ENCODE measurements at places on chromosomes 2 and 18.
A peak's percentile ranks its signal among the peaks of the same experiment; 100 is the strongest.

GRCh38 chr18:9902832-9903231 lies 11.0 kb upstream of the VAPA start:
- no peak for DNase-seq

GRCh38 chr2:239971115-239971514 lies 54.0 kb downstream of the NDUFA10 start:
- DNase-seq = no peak

GRCh38 chr2:112189001-112189556 lies 50.9 kb downstream of the FBLN7 start:
- no peak for DNase-seq

GRCh38 chr2:23649303-23649702 lies 264.3 kb downstream of the KLHL29 start:
- DNase-seq = no peak

DNA sequence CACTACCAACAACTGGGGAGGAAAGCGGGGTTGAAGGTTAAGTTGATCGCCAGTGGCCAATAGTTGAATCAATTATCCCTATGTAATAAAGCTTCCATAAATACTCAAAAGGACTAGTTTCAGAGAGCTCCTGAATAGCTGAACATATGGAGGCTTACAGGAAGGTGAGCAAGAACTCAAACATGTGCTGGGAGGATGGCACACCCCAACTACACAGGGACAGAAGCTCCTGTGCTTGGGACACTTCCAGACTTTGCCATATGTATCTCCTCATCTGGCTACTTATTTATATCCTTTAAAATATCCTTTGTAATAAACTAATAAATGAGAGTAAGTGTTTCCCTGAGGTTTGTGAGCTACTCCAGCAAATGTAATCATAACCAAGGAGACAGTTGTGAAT lies 115.7 kb downstream of the HNMT start:
- no peak for DNase-seq

DNA sequence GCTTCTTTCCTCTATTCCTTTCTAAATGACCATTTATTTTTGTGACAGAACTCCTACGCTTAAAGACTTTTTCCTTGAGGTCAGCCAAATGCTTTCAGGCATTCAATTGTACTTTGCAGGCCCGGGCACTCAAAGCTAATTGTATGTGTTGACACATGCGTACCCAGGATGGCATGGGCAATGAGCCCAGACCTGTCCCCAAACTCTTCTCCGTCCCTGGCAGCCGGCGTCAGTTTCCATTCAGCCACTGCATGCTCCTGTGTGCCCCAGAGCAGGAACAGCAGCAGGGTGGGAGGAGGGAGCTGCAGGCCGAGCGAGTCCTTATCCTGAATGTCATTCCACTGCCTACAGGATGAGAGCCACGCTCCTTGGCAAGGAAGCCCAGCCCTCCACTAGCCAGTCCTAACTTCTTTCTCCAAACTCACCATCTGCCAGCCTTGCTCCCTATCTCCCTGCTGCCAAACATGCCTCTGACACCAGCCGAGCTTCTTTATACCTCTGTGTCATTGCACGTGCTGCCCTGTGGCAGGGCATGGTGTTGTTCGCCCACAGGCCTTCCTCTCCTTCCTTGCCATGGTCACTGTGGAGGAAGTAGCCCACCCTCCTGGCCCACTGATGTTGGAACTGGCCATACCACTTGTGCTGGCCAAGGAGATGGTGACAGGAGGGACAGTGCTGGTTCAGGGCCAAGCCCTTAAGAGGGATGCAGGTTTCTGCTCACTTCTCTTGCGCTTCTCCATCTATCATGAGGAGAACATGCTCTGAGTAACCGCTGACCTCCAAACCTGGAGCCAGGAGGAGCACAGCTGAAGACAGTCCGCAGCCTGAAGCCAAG lies 116.9 kb upstream of the FHL2 start:
- DNase-seq = no peak

DNA sequence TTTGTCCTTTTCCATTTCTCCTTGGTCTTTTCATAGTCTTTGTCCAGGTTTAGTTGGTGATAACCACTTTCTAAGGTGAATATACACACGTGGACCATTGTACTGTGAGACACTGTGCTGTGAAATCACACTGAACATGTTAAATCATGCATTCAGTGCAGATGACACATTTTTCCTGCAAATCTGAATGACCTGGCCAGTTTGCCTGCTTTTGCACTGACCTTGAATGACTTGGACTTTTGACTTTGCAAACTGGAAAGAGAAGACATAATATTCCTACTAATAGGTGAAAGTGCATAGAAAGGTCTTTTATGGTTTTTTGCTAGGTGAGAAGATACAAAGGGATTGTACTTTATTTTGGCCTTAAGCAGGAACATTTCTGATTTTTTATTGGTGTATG lies 21.7 kb upstream of the PHLPP1 start:
- DNase-seq = no peak

- peak; percentile 85 for DNase-seq
Observed at GRCh38 chr2:188725746-188726360, 248.3 kb upstream of the COL3A1 start.

GRCh38 chr2:120477198-120477597 lies 131.3 kb downstream of the INHBB start:
- no peak for DNase-seq

DNA sequence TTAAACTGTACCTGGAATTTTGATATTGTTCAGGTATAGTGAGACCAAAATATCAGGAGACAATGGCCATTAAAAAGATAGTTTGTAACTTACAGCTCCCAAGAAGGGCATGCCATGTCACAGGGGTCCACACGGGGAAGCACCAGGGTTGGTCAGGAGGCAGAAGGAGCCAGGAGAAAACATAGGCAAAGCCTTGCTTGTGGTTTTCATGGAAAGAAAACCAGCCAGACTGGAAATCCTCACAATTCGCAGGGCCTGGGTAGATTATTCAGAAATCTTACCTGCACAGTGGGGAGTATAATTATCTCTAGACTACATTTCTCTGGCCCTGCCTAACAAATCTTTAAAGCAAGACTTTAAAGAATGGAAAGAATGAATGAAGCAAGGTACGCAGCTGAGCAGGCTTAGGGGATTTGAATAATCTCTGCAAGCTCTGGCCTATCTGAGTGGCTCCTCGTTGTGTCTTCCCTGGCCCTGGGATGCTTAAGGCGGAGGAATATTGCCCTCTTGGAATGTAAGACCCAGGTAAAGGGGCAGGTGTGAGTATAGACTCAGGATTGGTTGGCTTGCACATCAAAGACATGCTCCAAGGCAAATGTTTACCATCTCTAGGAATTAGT lies 66.9 kb upstream of the CDC42EP3 start:
- peak; percentile 5 for DNase-seq

- peak; percentile 63 for DNase-seq
Observed at GRCh38 chr2:158667586-158667985, 127.5 kb upstream of the DAPL1 start.

DNA sequence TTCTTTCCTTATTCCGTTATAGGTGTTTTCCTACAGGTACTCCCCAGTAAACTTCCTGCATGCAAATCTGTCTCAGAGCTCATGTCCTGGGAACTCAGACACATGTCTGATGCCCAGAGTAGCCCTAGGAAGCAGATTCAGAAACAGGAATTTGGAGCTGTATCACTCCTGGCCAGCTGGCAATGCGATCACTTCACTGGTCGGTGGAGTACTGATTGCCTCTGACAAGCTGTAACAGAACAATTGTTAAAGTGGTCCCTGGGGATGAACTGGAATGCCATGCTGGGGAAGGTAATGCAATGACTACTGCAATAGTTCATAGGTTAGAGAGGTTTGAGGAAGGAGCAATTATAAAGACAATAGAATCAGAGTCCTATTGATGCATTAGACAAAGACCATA lies 131.6 kb upstream of the DOCK10 start:
- no peak for DNase-seq

GRCh38 chr2:70477441-70477844 lies 76.2 kb downstream of the TGFA start:
- no peak for DNase-seq
